ENCODE measurements at places on chromosomes 3 and 15.

- peak; percentile 55 for DNase-seq
Observed at GRCh38 chr3:129650256-129650872, 43.9 kb upstream of the PLXND1 start.

GRCh38 chr3:22612927-22613326 is 590.2 kb upstream of the UBE2E2 start:
- DNase-seq = no peak

DNA sequence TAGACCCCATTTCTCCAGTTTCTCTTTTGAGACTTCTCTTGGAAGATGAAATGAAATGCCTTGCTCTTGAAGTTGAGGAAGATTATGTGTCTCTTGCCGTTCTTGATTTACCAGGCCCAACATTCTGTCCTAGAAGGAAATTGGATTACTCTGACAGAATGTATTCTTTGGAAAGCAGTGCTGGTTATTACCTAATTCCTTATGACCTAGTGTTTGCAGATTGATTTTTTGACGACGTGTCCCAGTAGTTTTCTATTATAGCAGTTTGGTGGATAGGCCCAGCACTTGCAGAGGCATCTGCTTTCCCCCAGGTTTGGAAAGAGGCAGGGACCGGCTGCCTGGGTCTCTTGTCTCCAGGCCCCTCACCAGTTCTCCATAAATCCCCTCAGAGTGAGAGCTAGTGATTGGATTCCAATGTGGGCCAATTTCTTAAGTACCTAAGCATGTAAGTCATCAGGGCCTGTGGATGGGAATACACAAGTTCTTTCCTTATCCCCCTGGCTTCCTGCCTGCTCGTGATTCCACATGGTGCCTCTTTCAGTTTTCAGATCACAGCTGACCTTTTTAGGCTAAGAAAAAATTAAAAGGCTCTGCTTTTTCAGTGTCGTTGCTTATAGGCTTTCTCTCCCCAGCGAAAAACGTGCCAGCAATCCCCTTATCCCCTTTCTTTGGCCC is 50.2 kb downstream of the EPHB3 start:
- DNase-seq = no peak

DNA sequence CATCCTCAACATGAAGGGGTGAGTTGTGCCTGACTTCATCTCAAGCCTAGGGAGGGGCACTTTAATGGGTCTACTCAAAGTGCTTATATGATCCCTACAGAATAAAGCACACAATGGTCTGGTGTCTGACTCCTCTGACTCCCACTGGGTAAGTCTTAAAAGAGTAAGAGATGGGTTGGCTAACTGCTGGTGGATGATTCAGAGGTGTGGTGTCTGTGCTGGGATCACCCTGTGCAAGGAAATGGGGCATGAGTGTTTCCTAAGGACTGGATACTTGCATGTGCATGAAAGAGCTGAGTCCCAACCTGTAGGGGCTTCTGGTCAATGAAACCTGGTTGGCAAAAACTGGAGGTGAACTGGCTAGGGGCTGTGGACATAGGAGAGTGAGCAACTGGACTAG is 158.8 kb downstream of the IL20RB start:
- no peak for DNase-seq

DNA sequence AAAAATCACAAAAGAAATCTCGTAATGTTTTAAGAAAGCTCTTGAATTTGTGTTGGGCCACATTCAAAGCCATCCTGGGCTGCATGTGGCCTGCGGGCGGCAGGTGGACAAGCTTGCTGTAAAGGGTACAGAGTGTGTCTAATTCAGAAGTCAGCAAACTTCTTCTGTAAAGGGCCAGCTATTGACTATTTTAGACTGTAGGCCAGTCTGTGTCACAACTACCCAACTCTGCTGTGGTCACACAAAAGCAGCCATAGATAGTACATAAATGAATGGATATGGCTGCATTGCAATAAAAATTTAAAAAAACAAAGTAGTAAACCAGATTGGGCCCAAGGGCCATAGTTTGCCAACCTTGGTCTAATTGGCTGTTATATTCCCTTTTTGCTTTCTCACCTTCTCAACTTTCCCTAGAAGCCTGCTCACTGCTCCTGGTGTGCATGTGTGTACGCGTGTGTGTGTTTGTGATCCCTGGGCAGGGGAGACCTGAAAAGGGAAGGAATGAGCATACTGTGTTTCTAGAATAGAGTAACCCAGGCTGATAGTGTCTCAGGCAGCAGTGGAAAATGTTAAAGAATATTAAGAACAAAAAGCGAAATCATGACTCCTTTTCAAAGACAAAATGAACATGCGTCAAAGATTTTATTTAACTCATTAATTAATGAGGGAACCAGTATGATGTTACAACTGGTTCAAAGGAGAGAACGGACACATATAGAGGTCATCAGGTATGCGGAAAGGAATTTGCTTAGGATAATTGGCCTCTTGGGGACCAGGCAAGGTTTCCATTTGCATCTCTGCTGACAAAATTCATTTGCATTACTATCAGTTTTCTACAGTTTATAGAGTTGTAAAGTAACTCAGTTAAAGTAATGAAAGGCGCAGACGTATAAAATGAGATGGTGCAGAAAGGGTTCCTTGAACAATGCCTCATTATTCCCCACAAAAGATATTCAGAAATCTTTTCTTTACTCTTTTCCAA is 248.0 kb downstream of the THSD4 start:
- DNase-seq = no peak

DNA sequence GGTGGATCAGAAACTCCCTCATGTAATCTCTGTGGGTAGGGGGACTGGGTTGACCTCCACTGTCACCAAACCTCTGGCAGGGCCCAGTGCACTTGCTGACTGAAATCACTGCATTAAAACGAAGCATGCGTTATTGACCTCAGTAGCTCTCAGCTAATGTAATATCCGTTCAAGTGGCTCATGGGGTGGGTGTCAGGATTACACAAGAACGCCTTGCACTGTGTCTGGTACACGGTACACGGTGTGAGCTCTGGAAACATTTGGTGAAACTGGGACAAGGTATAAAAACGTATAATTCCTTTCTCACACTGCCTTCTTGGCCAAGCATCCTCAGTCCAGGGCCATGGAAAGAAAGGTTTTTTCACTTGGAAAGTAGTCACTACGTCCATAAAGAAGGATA is 11.9 kb downstream of the LRTM1 start:
- no peak for DNase-seq

DNA sequence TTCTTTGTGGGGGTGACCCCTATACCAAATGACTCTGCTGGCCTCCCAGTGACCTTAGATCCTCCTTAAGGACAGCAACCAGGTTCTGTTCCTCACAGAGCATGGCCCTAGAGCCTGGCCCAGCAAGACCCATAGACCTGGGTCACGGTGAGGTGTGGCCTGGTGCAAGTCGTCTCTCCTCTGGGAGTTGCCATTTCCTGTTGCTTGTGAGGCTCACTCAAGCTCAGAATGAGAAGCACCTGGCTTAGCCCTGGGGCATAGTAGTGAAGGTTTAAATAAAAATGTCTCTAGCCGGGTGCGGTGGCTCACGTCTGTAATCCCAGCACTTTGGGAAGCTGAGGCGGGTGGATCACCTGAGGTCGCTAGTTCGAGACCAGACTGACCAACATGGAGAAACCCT is 131.3 kb downstream of the SMAD6 start:
- DNase-seq = no peak

GRCh38 chr3:177345973-177346503 is 148.8 kb upstream of the TBL1XR1 start:
- DNase-seq = no peak

- DNase-seq = peak; percentile 38
Observed at GRCh38 chr15:62391641-62392262, 226.7 kb upstream of the C2CD4B start.

DNA sequence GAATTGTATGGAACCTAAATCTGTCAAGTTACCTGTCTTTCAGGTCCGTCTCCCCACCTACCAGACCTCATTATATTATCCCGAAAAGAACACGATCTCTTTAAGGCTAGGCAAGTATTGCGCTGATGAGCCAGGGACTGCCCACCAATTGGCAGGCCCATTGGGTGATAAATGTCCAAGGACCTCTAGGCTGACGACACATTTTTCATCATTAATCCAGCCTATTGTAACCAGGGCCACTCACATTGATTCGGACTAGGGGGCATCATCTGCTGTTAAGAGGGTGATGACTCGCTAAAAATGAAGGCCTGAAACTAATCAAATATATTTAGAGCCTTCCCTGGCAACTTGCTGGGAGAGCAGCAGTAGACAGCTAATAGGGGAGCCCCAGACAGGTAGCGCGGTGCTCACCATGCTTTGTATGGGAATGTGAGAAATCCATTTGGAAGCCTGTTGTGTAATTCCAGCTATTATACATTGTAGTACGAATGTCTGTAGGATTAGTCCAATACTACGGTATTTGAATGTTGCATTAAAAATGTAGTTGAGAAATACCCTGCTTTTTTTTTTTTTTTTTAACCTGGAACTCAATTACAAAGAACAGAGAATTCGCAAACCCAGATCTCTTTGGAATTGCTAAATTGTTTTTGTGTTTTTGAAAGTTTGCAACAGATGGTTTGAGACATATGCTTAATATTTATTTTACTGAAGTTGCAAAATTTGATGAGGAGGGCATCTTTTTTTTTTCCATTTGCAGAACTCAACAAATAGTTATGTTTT is 156.1 kb downstream of the ROBO2 start:
- DNase-seq = no peak

- DNase-seq = peak; percentile 28
Observed at GRCh38 chr3:161851941-161852566, 355.4 kb downstream of the OTOL1 start.

- DNase-seq = no peak
Observed at GRCh38 chr3:177516158-177517011, 319.1 kb upstream of the TBL1XR1 start.

DNA sequence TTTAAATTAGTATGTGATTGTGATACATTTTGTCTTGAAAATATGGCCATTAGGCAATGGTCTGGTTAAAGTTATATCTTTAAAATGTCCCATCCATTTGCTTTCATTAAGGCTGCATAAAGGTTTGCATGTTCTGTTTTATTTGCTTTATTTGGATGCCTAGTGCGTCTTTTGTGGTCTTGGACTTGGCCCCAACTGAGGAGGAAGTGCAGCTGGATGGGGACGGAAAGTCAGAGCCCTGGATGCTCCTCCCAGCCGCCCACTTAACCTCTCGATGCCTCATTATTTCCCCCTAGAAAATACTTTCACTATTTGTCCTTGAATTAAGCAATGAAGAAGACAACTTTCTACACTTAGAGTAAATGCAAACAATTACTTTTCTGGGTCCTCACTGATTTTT is 898.2 kb downstream of the MCTP2 start:
- DNase-seq = no peak

- DNase-seq = peak; percentile 32
Observed at GRCh38 chr3:86990012-86990733, 776 bp downstream of the VGLL3 start.

DNA sequence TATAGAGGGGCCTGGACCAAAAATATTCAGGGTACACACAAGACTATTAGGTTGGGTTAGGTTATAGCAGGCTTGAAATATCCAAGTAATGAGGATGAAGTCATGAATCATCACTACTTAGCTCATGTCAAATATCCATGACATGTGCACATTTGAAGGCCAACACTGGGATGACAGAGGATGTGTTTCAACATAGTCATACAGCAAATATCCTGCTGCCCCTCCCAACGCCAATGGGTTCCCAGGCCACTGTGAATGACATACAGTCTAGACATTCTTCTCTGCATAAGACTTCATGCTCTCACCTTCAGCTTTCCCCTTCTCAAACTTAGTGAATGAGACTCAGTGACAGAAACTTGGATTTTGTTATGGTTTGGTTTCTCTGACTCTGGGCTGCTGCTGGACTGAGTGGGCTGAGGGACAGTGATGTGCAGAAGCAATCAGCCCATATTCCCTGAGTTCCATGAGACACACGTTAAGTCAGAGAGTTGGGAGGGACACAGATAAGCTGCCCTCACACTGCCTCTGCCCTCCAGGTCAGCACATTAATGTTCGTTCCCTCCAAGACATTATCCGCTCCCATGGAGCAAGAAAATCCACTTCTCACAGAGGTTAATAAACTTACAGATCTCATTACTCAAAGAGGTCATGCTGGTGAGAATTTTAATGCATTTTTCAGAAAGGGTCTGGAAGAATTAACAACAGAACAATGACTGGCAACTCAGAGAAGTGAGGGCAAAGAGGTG is 15.4 kb downstream of the HOMER2 start:
- DNase-seq = peak; percentile 74

- DNase-seq = no peak
Observed at GRCh38 chr3:106473576-106474475, 605.0 kb upstream of the CBLB start.

DNA sequence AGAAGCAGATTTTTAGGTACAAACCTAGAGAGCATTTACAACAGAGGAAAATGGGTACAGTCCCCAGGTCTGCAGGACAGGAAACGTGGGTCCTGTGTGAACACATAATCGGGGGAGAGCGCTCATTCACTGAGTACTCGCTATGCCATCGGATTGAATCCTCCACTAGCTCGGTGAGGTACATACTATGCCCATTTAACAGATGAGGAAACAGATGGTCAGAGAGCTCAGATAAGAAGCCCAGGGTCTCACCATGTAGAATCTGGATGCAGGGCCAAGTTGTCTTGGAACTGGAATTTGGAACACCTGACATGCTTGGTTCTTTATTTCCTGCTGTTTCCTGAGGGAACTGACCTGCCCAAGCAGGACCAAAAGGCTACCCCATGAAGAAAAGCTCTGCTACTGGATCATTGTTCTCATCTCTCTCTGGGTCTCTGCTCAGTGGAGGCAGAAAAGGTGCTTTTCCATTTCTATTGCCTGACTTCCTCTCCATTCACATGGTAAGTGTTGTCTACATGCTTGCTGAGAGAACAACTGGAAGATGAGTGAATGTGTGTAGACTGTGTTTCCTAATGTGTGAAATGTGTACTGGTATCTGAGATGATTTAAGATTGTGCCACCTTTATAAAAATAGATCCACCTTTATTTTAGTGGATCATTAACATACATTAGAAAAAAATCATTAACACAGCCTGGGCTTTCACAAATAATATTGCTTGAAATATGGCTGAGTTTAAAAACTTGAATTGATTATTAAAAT is 89.1 kb downstream of the TGFBR2 start:
- DNase-seq = no peak

Measured in RWPE1 (cell line).